Fibroblast of skin of left biceps (primary cell): ENCODE measurements at places on chromosomes 4 and X.

DNA sequence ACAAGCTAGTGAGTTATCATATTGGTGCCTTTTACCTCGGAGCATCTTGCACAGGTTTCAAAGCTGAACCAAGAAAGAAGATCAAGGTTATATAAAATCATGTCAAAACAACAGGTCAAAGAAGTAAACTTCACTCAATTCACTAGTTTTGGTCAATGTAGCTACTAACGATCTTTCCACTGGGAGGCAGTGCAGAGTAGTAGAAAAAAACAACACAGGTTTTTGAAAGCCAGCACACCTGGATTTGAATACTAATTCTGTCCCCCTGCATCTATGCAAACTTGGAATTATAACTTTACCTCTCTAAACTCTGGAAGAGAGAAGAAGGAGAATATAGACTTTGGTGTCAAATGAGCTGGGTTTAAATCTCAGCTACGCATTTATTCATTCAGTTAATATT, 266.1 kb downstream of the GRIA3 start:
- DNase-seq, result no peak

DNA sequence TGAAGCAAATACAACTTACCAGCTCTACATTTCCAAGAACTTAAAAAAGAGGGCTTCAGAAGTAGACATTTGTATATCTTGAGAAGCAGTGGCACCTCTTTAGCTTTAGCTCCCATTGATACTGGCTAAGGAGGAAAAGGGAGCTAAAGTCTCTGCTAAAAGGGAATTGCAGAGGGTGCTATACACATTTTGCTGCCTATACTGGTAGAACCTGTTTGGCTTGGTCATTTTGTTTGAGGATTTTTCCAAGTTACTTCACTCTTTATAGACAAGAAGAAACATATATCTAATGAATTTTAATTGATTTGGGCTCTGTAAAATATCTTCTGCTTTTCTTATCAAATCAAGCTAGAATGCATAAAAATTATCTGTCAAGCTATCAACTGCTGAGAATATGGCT, 11.8 kb downstream of the PAPSS1 start:
- no peak for DNase-seq

GRCh38 chr4:8591114-8591513, 1.5 kb upstream of the CPZ start:
- DNase-seq, result no peak

GRCh38 chr4:184041156-184041555, 136.0 kb downstream of the STOX2 start:
- no peak for DNase-seq

GRCh38 chrX:29555465-29556091, 659.8 kb upstream of the MAGEB2 start:
- no peak for DNase-seq

DNA sequence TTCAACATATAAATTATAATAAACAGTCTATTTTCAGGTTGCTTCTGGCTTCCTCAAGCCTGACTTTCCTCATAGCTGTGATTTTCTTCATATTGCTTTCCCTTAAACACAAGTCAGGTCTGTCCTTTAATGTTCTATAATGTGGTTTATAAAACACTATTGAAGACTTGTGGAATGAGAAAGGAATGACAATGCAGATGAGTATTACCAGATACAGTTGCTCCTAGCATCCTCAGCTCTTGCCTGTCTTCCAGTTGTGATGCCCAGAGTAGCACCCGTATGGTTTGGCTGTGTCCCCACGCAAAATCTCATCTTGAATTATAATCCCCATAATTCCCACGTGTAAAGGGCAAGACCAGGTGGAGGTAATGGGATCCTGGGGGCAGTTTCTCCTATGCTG, 265.7 kb upstream of the BOD1L1 start:
- DNase-seq, result no peak

DNA sequence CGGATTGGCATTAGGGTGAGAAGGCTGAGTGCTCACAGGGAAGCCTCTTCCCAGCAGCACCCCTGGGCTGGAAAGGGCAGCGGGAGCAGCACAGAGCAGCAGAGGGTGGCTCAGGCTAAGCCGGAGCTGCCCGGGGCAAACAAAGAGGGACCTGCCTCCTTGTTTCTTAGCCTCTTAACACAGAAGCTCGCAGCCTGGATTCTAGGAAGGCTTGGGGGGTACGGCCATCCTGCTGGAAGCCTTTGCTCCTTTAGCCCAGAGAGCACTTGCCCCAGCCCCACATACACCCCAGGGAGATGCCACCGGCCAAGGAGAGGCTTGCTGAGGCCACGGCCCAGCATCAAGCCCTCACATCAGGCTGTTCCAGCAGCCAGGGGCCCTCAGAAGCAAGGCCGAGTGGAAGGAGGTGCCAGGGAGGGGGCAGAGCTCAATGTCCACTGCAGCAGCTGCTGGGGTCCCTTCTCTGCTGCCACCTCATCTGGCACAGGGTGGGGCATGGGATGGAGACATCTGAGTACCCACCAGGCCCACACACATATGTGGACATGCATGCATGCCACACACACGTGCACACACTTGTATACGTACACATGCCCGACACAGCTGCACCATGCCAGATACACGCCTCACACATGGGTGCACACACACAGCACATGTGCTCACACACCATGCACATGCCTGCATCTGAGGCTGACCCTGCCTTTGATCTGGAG, 20.3 kb upstream of the SPON2 start:
- DNase-seq, result no peak

DNA sequence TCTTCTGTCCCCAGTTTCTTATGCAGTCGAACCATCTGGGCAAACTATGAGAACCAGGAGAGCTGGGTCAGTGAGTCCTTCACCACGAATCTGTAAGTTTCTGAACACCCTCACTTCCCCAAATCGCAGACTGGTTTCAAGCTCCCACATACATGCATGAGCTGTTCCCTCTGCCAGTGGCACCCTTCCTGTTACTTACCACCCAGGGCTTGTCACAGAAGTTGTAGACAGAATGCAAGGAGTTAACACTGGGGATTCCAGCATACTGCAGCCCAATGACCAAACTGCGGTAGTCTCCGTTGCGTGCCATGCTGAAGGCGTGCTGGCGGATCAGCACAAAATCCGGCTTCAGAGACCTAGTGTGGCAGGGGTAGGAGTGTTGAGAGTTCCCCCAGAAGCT, 14.6 kb downstream of the SYN1 start:
- no peak for DNase-seq

- no peak for DNase-seq
These were observed 140.8 kb upstream of the AGA start for GRCh38 chr4:177582992-177583391.

DNA sequence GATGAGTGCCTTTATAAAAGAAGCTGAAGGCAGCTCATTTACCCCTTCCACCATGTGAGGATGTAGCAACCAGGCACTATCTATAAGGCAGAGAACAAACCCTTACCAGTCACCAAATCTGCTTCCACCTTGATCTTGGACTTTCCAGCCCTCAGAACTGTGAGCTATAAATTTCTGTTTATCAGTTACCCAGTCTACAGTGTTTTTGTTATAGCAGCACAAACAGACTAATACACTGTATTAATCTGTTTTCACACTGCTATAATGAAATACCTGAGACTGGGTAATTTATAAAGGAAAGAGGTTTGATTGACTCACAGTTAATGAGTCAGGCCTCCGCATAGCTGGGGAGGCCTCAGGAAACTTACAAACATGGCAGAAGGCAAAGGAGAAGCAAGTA, 91.2 kb downstream of the SOWAHB start:
- DNase-seq, result no peak

DNA sequence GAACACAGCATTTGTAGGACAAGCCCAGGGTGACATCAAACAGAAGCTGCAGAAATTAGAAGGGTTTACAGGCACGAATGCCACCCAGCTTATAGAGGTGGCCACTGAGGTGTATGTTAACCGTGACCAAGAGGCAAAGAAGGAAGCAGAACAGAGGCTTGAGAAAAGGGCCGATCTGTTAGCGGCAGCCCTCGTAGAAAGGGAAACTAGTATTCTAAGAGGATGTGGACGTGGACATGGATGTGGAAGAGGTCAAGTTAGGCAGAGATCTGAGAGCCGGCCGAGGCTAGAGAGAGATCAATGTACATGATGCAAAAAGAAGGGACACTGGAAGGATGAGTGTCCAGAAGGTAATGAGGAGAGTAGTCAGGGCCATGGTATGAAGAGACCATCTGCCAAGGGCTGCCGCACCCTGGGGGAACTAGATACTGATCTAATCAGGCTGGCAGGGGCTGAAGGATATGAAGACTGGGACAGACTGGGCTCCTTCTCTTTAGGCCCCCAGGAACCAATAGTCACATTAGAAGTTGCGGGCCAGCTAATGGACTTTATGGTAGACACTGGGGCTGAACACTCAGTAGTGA, 27.5 kb downstream of the LIAS start:
- DNase-seq, result no peak

GRCh38 chr4:155943605-155944291, 9.9 kb downstream of the CTSO start:
- no peak for DNase-seq

DNA sequence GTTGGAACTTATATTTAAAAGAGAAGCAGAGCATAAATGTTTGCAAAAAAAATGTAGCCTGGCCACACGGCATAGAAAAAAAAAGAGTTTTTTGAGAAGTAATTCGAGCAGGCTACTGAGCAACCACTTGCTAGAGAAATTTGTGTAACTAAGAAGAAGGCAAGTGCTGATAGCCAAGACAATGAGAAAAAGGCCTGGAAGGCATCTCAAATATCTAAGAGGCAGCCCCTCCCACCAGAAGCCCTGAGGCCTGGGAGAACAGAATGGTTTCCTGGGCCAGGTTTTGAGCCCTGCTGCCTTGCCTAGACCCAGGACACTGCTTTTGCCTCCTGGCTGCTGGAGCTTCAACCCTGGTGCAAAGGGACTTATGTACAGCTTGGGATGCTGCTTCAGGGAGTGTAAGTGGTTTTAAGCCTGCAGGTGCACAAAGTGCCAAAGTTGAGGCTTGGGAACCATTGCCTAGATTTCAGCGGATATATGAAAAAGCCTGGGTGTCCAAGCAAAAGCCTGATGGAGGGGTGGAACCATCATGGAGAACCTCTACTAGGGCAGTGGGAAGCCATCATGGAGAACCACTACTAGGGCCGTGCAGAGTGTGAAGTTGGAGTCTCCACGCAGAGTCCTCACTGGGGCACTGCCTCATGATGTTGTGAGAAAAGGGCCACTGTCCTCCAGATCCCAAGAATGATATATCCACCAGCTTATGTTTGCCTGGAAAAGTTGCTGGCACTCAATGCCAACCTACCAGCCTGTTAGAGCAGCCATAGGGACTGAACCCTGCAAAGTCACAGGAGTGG, 9.7 kb downstream of the TECRL start:
- DNase-seq, result no peak

DNA sequence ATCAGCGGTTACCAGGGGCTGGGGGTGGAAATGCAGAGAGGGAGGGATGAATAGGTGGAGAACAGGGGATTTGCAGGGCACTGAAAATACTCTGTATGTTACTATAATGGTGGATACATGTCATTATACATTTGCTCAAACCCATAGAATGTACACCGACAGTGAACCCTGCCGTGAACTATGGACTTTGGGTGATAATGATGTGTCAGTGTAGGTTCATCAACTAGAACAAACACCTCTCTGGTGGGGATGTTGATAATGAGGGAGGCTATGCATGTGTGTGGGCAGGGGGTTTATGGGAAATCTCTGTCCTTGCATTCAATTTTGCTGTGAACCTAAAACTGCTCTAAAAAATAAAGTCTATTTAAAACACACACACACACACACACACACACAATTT, 11.5 kb downstream of the HPSE start:
- no peak for DNase-seq

DNA sequence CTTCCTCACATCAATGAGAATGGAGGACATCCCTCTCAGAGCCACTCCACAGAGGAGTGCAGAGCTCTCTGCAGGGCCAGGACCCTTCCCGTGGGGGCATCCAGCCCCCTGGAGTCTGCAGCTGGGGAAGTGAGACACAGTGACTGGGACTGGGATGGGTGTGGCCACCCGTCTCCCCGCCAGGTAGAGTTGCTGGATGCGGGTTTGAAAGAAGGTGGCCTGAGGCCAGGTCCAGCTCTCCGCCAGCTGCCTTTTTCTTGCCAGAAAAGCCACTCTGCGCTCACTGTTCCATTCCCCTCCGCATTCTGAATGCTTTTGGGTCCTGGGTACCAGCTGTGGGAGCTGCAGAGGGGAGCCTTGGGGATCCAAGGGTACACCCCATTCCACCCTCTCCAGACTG, 82.6 kb downstream of the ABLIM2 start:
- DNase-seq, result no peak

GRCh38 chrX:110435196-110435595, 76.5 kb downstream of the RTL9 start:
- DNase-seq, result no peak

GRCh38 chrX:16014171-16014570, 109.2 kb upstream of the GRPR start:
- no peak for DNase-seq

- no peak for DNase-seq
These were observed 40.9 kb downstream of the MOB1B start for GRCh38 chr4:70943114-70943513.

DNA sequence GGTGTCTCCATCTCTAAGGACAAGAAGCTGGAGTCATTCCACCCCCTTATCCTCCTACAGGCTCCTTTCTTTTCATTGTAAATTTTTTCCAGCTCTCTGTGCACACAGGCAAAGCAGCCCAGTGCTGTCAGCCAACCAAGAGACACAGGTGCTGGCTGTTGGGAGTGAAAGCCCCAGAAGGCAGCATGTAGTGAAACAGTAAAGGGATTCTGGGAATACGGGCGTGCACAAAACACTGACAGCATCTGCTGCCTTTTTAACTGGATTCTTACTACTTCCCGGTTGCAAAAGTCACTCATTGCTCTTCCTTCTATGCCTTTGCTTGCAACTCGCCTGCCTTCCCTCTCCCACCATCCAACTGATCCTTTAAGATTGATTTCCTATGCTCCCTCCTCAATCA, 208.6 kb upstream of the PRPS2 start:
- no peak for DNase-seq

- no peak for DNase-seq
These were observed 678.3 kb upstream of the NR3C2 start for GRCh38 chr4:149120331-149121022.
